Naive thymus-derived CD4-positive, alpha-beta T cell (primary cell): ENCODE measurements at places on chromosomes 1 and 21.

DNA sequence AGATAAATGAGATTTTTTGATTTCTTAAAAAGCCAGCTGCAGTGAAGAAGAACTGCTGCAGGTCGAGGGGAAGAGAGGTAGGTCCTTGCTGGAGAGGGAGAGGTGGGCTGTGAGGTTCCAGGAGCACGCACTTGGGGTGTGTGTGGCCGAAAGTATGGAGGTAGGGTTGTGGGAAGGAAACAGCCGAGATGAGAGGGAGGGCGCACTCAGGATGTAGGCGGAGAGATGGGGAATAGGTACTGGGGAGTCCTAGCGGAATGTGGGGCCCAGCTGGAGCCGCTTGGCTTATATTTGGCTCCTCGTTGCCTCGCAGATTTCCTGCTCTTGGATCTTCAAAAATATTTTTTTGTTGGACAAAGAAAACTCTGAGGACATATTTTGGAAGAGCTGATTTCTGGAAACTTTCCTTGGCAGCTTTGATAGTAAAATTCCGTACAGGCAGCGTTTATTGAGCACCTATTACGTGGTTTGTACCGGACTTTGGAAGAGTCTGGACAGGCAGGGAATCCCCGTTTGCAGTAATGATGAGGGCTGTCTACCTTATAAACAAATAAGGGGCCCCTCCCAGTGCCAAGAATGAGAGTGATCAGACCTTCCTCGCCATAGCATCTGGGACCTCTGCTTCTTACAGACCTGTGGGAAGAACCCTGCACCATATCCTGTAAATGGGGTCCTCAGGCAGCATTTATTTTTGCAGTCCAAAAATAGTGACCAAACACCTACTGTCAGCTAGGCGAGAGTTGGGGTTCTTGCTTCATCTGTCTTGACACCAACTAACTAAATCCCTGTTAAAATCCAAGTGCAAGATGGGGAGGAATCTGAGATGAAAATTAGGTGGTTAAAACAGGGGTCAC lies 1.5 kb downstream of the LRRC8D start:
- no peaks in the 10 kb centered on the region for H3K27me3 ChIP-seq
- H3K4me1 ChIP-seq = peaks cover 7% of the 10 kb centered on the region
- peaks cover 4% of the 10 kb centered on the region for H3K36me3 ChIP-seq
- H3K27ac ChIP-seq = peak overlapping the region; percentile 66

DNA sequence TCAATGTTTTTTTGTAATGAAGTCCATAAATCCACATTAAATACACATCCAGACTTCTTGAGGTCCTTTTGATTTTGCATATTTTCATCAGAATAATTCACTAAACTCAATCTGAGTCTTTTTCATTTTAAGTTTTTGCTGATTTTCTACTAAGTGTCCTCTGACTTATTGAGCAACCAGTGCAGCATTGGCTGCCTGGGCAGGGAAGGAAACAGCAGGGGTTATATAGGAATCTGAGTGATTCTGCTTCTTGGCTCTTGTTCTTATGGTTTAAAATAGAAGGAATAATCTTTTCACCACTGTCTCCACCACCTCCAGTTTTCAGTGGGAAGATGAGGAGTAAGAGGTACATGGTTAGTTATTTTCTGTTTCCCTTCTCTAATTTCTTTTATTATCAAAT lies 88.4 kb downstream of the ST6GALNAC5 start:
- no peak overlapping the region for H3K4me3 ChIP-seq
- H3K27me3 ChIP-seq = no peaks in the 10 kb centered on the region
- H3K4me1 ChIP-seq = no peaks in the 10 kb centered on the region
- DNase-seq = no peak
- no peaks in the 10 kb centered on the region for H3K36me3 ChIP-seq

DNA sequence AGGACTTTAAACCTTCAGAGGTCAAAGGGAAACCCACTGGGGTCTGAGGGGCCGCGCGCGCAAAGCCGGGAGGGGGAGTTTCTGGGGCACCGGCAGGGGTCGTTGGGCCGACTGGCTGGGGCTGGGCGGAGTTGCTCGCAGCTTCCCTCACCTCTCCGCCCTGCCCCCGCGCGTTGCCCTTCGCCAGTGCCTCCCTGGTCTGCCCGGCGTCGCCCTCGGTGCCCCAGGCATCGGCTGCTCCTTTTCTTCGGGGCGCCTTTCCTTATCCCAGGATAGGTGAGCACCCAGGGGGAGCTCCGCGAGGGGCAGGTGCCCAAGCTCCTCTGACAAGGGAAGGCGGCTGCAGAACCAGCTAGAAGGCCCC lies 390 bp upstream of the NGF start:
- H3K27me3 ChIP-seq = no peaks in the 10 kb centered on the region
- no peaks in the 10 kb centered on the region for H3K4me1 ChIP-seq
- H3K27ac ChIP-seq = no peak overlapping the region
- DNase-seq = no peak
- H3K4me3 ChIP-seq = no peak overlapping the region

DNA sequence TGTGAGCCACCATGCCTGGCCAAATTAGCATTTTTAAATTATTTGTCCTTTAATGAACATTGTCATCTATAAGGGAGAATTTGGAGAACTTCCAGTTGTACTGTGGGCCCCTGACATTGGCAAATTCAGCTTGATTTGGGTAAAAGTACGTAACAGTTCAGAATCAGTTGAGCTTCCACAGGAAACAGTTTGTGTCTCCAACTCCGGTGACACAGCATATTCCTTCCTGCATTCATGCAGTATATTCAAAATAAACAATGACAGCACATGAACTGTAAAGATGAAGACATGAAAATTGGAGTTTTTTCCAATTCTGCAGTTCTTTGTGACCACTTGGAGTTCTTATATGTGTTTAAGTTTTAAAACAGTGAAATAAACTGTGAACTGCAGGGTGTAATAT lies 28.2 kb downstream of the RNF220 start:
- no peak overlapping the region for H3K27ac ChIP-seq
- DNase-seq = no peak
- no peaks in the 10 kb centered on the region for H3K36me3 ChIP-seq
- H3K4me1 ChIP-seq = no peaks in the 10 kb centered on the region

DNA sequence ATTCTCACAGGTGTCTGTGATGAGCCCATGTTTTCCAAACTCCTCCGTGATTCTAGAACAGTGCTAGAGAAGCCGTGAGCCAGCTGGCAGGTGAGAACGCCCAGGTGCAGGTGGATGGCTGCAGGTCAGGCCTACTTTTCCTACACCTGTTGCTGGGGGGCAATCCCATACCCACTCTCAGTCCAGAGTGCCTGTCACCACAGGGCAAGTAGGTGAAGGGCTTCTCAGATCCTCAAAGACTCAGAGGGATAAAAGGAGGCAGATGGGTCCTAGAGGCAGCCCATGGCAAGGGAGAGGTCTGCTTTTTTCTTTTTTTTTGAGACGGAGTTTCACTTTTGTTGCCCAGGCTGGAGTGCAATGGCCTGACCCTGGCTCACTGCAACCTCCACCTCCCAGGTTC lies 50.7 kb upstream of the H6PD start:
- H3K36me3 ChIP-seq = no peaks in the 10 kb centered on the region
- no peaks in the 10 kb centered on the region for H3K27me3 ChIP-seq
- no peak for DNase-seq
- no peak overlapping the region for H3K27ac ChIP-seq
- H3K4me1 ChIP-seq = peaks cover 5% of the 10 kb centered on the region

DNA sequence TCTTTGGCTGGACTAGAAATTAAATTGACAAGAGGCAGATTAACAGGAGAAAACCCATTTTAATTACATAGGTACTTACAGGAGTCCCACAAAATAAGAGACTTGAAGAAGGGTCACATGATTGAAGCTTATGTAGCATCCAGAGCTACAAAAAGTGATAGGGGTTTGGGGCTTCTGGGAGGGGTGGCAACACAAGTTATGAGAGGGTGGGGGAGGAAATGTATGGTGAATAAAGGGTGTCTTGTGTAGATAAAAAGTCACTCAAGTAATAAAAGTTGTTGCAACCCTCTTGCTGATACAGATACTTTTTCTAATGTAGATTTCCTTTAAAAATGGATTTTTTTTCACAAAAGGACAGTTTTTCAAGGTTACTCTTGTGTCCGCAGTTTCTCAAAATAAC lies 24.0 kb downstream of the USP25 start:
- H3K4me1 ChIP-seq = peaks cover 49% of the 10 kb centered on the region
- no peak for DNase-seq
- no peaks in the 10 kb centered on the region for H3K27me3 ChIP-seq
- no peak overlapping the region for H3K27ac ChIP-seq

DNA sequence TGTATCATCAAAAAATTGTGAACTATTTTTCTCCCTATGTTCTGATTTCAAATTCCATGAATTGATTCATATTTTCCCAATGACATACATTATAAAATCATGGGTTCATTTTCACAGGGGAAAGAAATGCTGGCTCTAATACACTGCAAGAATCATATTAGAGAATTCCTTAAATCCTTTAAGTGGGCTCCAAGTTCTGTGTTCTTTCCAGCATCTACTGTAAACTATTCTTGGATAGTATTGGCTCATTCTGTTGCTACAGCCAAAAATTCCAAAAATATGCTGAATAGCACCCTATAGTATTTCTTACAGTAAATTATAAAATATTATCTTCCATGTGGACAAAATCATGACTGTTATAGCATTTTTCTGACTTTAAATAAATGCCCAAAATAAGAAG lies 19.0 kb upstream of the C1orf105 start:
- H3K27me3 ChIP-seq = no peaks in the 10 kb centered on the region
- no peak overlapping the region for H3K27ac ChIP-seq
- no peak for DNase-seq
- H3K4me3 ChIP-seq = no peak overlapping the region
- peaks cover 21% of the 10 kb centered on the region for H3K4me1 ChIP-seq
- H3K36me3 ChIP-seq = no peaks in the 10 kb centered on the region

GRCh38 chr1:22618056-22618455 lies 18.4 kb upstream of the C1QA start:
- H3K4me1 ChIP-seq = no peaks in the 10 kb centered on the region
- H3K36me3 ChIP-seq = no peaks in the 10 kb centered on the region
- H3K27ac ChIP-seq = no peak overlapping the region
- H3K4me3 ChIP-seq = no peak overlapping the region

DNA sequence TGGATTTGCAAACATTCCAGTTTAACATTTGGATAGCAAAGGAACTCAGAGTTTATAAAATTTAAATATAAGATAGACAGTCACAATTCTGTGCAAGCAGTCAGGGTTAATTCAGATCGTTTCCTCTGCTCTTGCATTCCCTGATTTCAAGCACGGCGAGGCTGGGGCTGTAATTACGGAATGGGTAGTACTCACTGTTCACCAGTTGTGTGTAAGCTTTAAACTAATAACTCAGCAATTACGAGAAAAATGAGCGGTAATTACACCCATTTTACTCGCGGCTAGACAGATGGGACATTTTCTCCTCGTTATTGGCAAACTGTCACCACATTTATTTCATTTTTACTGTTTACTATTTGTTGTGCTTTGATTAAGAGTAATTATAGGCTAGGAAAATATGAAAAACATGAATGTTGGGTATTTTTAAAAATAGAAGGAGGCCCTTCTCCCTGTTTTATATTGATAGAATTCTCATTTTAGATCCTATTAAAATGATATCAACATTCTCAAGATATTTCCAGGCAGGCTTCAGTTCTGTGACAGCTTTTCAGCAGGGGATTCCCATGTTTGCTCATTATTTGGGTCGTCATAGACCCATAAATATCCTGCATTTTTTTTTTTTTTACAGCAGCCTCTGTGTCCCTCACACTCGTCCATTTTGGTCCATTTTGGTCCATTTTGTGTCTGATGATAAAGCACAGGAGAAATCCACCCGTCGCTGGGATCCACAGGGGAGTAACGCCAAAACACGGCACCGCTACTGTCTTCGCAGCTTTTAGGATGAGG lies 208.3 kb downstream of the DSCAM start:
- no peaks in the 10 kb centered on the region for H3K4me1 ChIP-seq
- H3K27me3 ChIP-seq = no peaks in the 10 kb centered on the region
- H3K27ac ChIP-seq = no peak overlapping the region
- no peaks in the 10 kb centered on the region for H3K36me3 ChIP-seq

DNA sequence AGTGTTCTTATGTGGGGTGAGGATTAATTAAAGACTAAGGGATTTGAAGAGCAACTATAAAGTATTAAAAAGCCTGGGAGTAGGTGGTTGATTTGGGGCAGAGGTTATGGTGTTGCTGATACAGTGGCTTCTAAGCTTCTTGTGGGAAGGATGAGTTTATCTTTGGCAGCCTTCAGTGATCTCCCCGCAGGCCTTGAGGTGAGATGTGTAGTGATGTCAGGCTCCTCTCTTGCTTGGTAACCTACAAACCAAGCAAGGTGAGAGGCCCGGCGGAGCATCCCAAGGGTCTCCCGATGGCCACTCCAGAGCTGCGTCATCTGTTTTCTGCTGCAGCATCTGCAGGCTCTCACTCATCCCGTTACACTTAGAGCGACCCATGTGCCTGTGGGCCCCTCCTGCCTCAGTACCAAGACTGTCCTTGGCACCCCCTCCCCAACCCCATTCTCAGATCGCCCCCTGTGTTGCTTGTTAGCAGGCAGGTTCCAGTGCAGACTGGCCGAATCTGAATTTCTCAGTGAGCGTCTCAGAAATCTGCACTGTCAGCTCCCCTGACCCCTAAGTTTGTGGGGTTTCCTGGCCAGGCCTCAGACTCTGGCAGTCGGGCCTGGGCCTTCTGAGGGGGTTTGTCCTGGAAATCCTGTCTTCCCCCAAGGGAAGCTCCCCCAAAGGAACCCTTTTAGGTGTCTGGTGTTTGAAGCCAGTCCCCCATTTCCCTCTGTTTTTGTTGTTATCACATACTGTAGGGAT lies 77.9 kb downstream of the GALNT2 start:
- no peak overlapping the region for H3K4me3 ChIP-seq
- no peaks in the 10 kb centered on the region for H3K36me3 ChIP-seq
- H3K27ac ChIP-seq = no peak overlapping the region
- no peaks in the 10 kb centered on the region for H3K27me3 ChIP-seq
- H3K4me1 ChIP-seq = peaks cover 13% of the 10 kb centered on the region

DNA sequence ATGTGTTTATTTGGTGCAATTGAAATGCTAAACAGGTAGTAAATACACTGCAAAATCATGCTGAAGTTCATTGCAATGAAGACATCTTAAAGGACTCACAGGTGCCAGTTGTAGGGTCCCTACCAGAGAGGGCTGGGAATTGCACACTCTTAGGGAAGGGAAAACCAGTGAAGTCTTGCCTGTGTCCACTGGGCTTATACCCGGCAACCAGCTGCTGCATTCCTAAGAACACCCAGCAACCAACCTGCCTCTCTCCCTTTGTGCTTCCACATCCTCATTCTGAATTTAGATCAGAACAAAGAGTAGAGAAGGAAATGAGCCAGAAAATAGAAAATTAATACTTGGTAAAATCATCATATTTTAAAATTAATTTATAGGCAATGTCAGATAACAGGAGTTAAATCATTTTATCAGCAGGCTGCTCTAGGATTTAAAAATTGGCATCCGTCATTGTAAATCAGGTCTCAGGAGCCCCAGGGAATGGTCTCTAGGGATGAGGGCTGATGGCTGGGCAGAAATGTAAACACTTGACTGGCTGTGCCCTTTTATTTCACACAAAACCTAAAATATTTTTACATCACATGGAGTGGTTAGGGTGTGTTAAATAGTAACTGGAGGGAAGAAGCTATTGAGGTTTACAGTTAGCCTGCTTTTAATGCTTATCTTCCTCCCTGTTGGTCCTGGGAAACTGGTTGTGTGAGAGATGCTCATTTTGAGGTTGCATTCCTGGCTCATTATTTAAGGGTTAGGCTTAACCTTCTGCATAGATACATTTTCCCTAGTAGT lies 31.3 kb downstream of the PTGFRN start:
- no peak for DNase-seq
- no peaks in the 10 kb centered on the region for H3K27me3 ChIP-seq
- H3K36me3 ChIP-seq = no peaks in the 10 kb centered on the region
- no peaks in the 10 kb centered on the region for H3K4me1 ChIP-seq
- H3K4me3 ChIP-seq = no peak overlapping the region
